Activated CD8-positive, alpha-beta memory T cell treated with anti-CD3 and anti-CD28 coated beads, Interleukin-2, amount 50 U/mL, for 48 hours (primary cell): ENCODE measurements at places on chromosomes 2 and 18.

DNA sequence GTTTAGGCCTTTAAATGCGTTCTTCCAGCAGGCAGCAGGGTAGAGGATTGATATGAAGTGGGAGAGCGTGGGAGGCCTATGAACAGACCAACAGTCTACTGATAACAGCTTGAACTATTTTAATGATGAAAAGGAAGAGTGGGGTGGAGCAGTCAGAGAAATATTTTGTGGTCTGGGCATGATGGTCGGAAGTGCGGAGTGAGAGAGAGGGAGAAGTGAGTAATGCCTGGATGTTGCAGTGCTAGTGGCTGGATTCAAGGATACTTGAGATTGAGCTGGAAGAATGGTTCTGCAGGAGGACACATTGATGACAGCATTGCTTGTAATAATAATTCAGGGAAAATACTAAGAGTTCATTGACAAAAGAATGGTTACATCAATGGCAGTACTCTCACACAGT, 151.0 kb upstream of the DAPL1 start:
- DNase-seq: no peak

DNA sequence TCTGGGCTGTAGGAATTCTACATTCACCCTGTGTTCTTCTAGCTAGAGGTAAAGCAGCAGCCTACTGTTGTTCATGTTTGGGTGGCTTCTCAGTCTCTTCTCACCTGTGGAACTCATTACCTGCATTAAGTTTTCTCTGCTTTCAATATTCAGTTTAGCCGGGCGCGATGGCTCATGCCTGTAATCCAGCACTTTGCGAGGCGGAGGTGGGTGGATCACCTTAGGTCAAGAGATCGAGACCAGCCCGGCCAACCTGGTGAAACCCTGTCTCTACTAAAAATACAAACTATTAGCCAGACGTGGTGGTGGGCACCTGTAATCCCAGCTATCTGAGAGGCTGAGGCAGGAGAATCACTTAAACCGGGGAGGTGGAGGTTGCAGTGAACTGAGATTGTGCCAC, 139.8 kb upstream of the UBE2E3 start:
- no peak for DNase-seq

GRCh38 chr18:6406910-6407470, 7.7 kb downstream of the L3MBTL4 start:
- DNase-seq: no peak

- DNase-seq: no peak
Measured at GRCh38 chr18:38497266-38497665, 931.7 kb upstream of the CELF4 start.

DNA sequence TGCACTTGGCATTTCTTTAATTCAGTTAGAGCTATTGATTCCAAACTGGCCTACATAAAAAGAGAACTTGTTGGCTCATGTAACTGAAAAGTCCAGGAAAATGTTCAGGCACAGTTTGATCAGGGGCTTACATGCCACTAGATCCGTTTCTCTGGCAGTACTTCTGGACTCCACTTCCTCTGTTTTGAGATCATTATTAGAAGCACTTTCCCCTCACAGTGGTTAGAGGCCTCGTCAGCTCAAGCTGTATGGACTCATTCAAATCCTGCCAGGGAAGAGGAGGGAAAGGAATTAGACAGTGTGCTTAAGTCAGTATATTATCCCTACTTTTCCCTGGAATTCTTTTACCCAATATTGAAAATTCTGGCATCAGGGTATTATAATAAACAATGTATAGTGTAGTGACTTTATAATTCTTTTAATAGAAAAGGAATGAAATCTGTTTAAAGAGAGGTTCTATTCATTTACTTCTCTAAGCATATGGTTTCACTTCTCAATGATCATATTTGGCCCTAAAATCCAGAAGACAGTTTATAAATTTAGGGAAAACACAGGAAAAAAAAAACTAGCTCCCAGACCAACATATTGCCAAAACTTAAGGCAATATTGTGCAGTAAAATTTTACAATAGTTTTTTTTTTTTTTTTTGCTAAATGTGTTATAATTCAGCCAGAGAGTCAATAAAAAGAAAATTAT, 92.0 kb downstream of the ARMC9 start:
- DNase-seq: no peak

- DNase-seq: no peak
Measured at GRCh38 chr2:7479603-7480002, 562.4 kb downstream of the RNF144A start.

DNA sequence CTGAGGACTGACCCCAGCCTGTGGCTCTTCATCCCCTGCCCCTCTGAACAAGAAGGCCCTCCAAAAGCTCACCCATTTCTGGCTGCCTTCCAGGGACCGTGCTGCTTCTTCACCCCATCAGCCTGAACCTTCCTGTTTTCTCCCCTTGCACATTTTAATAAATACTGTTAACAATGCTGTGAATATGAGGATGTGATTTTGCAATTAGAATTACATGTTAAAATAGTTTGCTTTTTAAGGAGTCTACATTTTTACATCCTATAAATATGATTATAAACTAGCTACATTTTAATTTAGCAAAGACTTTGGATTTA, 4.0 kb downstream of the SNTG2 start:
- no peak for DNase-seq

DNA sequence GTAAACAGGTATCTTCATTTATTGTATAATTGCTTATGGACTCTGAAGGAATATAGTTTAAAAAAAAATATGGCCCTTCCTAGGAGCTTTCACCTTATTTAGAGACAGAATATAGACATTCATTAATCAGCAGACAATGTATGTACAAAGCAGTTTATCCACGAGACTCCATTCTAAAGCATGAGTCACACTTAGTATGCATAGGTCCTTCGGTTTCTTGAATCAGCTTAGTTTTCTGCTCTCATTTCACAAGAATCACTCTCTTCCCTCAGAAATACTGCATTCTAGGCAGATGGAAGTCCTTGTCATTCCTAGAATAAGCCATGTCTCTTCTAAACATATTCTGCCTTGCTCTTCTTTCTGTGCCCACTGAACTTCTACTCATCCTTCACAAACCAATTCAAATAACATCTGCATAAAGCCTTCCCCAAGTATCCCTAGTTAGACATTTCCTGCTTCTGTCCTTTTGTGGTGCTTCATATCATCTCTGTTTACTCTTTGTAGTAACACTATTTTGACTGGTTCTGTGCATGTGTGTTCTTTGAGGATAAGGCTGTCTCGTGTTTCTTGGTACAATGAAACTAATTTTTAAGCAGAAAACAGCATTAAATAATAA, 84.5 kb downstream of the PTRHD1 start:
- no peak for DNase-seq

GRCh38 chr2:168456521-168457189, 583 bp downstream of the CERS6 start:
- DNase-seq: peak; percentile 74
